ENCODE measurements at places on chromosomes 1 and 21. TPM values are rescaled to one million over a fixed set of nuclear protein-coding genes. Genes with fewer than 3 reads are reported as not detected.

GRCh38 chr1:6234502-6235295, 1.1 kb downstream of the ICMT start:
- peaks cover 10% of the 10 kb centered on the region for H3K4me1 ChIP-seq
- H3K27me3 ChIP-seq, result peaks cover 6% of the 10 kb centered on the region
- peak overlapping the region; percentile 91 for H3K4me3 ChIP-seq

Gene SPATA1
- total RNA-seq, result 1.3 TPM

DNA sequence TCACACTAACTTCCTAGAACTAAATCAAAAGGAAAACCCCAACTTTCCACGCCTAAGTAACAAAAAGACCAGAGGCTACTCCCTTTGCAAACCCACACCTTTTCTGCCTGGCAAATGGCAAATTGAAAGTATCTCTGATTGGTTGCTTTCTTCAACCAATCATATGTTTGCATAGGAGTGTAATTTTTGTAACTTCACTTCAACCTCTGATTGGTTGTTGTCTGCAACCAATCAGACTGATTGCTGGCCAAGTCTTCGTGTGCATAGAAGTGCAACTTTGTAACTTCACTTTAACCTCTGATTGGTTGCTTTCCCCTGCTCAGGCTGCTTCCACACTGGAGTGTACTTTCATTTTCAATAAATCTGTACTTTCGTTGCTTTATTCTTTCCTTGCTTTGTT, 36.9 kb upstream of the PADI2 start:
- no peak overlapping the region for H3K27ac ChIP-seq
- peaks cover 2% of the 10 kb centered on the region for H3K27me3 ChIP-seq
- H3K36me3 ChIP-seq, result peaks cover 17% of the 10 kb centered on the region
- DNase-seq, result no peak
- H3K4me1 ChIP-seq, result no peaks in the 10 kb centered on the region

DNA sequence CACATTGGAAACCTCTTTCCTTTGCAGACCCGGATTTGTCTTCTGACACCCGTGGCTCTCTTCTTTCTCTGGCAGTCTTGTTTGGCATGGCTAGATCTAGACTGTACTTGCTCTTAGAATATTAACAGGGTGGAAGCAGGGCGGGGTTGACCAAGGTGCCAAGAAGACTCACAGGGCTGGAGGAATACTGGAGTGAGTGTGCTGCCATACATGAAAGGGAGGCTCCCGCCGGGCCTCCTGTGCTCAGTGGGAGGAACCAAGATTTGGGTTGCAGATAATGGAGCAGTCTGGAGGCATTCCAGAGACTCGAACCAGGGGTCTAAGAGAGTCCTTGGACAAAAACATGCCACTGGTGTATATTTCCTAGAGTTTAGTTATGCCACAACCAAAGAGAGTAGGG, 27.6 kb upstream of the SNX27 start:
- no peak overlapping the region for H3K27ac ChIP-seq
- no peaks in the 10 kb centered on the region for H3K36me3 ChIP-seq
- H3K27me3 ChIP-seq, result no peaks in the 10 kb centered on the region
- H3K4me1 ChIP-seq, result peaks cover 8% of the 10 kb centered on the region
- H3K4me3 ChIP-seq, result no peak overlapping the region

DNA sequence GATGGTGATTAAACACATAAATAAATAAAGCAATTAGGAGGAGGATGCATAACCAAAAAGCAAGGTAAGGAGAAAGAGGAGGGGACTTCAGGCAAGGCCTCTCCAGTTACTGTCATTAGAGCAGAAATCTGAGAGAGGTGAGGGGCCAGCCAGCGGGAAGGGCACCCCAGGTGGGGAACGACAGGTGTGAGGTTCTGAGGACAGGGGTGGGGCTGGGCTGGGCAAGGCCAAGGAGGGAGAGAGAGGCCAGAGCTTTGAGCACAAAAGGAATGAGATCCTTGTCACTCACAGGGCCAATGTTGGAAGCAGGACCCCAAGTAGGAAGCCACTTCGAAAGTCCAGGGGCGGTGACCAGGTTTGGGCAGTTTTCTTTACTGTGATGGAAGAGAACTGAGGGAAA, 182.2 kb upstream of the RAB4A start:
- H3K4me3 ChIP-seq, result no peak overlapping the region
- peaks cover 4% of the 10 kb centered on the region for H3K27me3 ChIP-seq
- H3K36me3 ChIP-seq, result no peaks in the 10 kb centered on the region
- peaks cover 32% of the 10 kb centered on the region for H3K4me1 ChIP-seq

DNA sequence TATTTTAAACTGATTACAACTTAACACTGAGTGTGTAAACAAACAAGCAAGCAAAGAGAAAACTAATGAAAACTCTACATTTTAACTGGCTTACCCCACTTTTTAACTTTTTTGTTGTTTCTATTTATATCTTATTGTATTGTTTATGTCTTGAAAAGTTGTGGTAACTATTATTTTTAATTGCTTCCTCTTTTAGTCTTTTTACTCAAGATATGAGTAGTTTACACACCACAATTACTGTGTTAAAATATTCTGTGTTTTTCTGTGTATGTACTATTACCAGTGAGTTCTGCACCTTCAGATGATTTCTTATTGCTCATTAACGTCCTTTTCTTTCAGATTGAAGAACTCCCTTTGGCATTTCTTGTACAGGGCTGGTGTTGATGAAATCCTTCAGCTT, 4.7 kb upstream of the HHAT start:
- H3K4me3 ChIP-seq, result no peak overlapping the region
- H3K27me3 ChIP-seq, result no peaks in the 10 kb centered on the region
- peaks cover 5% of the 10 kb centered on the region for H3K36me3 ChIP-seq
- no peak for DNase-seq
- no peak overlapping the region for H3K27ac ChIP-seq

Gene CYYR1
- 40.7 TPM for total RNA-seq

GRCh38 chr1:39295901-39296300, 91.4 kb downstream of the MACF1 start:
- DNase-seq, result no peak
- no peak overlapping the region for H3K4me3 ChIP-seq

- no peak overlapping the region for H3K27ac ChIP-seq
- H3K27me3 ChIP-seq, result peaks cover 3% of the 10 kb centered on the region
- no peak overlapping the region for H3K4me3 ChIP-seq
- H3K4me1 ChIP-seq, result no peaks in the 10 kb centered on the region
These were observed 7.6 kb downstream of the DHRS3 start for GRCh38 chr1:12610305-12610935.

- no peak overlapping the region for H3K27ac ChIP-seq
- DNase-seq, result no peak
- H3K4me3 ChIP-seq, result no peak overlapping the region
- H3K36me3 ChIP-seq, result no peaks in the 10 kb centered on the region
- peaks cover 14% of the 10 kb centered on the region for H3K4me1 ChIP-seq
These were observed 6.9 kb downstream of the MX2 start for GRCh38 chr21:41368735-41369104.

GRCh38 chr1:241520080-241520465, 518 bp upstream of the FH start:
- peaks cover 10% of the 10 kb centered on the region for H3K4me1 ChIP-seq
- no peak overlapping the region for H3K27ac ChIP-seq
- no peak overlapping the region for H3K4me3 ChIP-seq
- H3K27me3 ChIP-seq, result no peaks in the 10 kb centered on the region
- no peak for DNase-seq
- no peaks in the 10 kb centered on the region for H3K36me3 ChIP-seq

Gene PTGER3
- total RNA-seq, result 0.29 TPM

DNA sequence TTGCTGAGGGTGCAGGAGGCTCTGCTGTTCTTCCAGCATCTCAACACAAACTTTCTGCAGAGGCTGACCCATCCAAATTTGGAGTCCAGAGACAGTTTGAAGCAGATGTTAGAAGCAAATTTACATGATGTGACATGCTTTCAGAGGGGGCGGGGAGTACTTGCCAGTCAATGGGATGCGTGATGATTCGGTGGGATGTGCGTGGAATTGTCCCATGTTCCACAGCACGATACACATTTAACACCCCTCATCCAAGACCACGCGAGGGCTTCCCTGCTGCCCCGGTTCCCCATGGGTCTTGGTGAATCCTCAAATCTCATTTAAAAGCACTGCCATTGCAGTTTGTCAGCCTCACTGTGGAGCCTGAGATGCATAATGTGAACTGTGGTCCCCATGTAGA, 78.6 kb upstream of the TLR5 start:
- H3K27me3 ChIP-seq, result peaks cover 12% of the 10 kb centered on the region
- peaks cover 26% of the 10 kb centered on the region for H3K36me3 ChIP-seq
- H3K4me3 ChIP-seq, result no peak overlapping the region
- H3K27ac ChIP-seq, result no peak overlapping the region
- DNase-seq, result no peak

GRCh38 chr1:184533049-184533448, 146.2 kb downstream of the C1orf21 start:
- no peak overlapping the region for H3K27ac ChIP-seq
- peaks cover 12% of the 10 kb centered on the region for H3K4me1 ChIP-seq
- no peak overlapping the region for H3K4me3 ChIP-seq
- H3K27me3 ChIP-seq, result no peaks in the 10 kb centered on the region
- H3K36me3 ChIP-seq, result no peaks in the 10 kb centered on the region

Gene SPRR3
- not detected for total RNA-seq

Gene NPHP4
- total RNA-seq, result 28.4 TPM

Gene ACTL8
- not detected for total RNA-seq

GRCh38 chr1:57576756-57577155, 152.9 kb upstream of the DAB1 start:
- H3K36me3 ChIP-seq, result no peaks in the 10 kb centered on the region
- no peak overlapping the region for H3K27ac ChIP-seq
- DNase-seq, result no peak
- H3K4me3 ChIP-seq, result no peak overlapping the region
- no peaks in the 10 kb centered on the region for H3K27me3 ChIP-seq

Gene ENAH
- total RNA-seq, result 265 TPM

Gene RGS8
- 3.5 TPM for total RNA-seq

GRCh38 chr21:16363518-16363917, 633.7 kb downstream of the USP25 start:
- no peak for DNase-seq
- H3K4me3 ChIP-seq, result peak overlapping the region; percentile 71
- peak overlapping the region; percentile 90 for H3K27ac ChIP-seq
- no peaks in the 10 kb centered on the region for H3K36me3 ChIP-seq
- H3K4me1 ChIP-seq, result peaks cover 12% of the 10 kb centered on the region
- peaks cover 3% of the 10 kb centered on the region for H3K27me3 ChIP-seq

Gene NKAIN1
- 263 TPM for total RNA-seq

Gene EIF4G3
- 100 TPM for total RNA-seq

- no peaks in the 10 kb centered on the region for H3K36me3 ChIP-seq
- no peak for DNase-seq
- no peaks in the 10 kb centered on the region for H3K4me1 ChIP-seq
- H3K4me3 ChIP-seq, result no peak overlapping the region
- H3K27ac ChIP-seq, result no peak overlapping the region
- H3K27me3 ChIP-seq, result peaks cover 6% of the 10 kb centered on the region
These were observed 2.4 kb upstream of the NUDT17 start for GRCh38 chr1:145843031-145843430.

Gene SPRR5
- total RNA-seq, result not detected

DNA sequence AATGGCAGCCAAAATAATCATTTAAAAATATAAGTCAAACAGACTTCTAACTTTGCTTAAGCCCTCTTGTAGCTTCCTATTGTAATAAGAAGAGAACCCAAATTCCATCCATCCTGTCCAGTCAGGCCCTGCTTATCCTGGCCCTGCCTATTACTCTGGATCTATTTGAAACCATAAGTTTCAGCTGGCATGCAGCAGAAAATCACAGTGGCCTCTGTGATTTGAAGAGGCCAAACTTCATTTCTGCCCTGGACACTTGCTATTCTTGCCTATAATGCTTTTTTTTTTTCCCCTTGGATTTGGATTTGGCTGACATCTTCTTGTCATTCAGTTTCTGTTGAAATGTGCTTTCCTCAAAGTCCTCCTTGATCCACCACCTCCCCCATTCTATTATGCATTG, 642.8 kb downstream of the USP25 start:
- no peaks in the 10 kb centered on the region for H3K36me3 ChIP-seq
- peaks cover 5% of the 10 kb centered on the region for H3K4me1 ChIP-seq
- no peaks in the 10 kb centered on the region for H3K27me3 ChIP-seq
- H3K4me3 ChIP-seq, result no peak overlapping the region

GRCh38 chr1:8350914-8351684, 33.2 kb downstream of the SLC45A1 start:
- H3K4me1 ChIP-seq, result peaks cover 16% of the 10 kb centered on the region
- no peak overlapping the region for H3K4me3 ChIP-seq
- H3K27me3 ChIP-seq, result peaks cover 37% of the 10 kb centered on the region
- H3K36me3 ChIP-seq, result no peaks in the 10 kb centered on the region
- no peak for DNase-seq
- H3K27ac ChIP-seq, result peak overlapping the region; percentile 48

DNA sequence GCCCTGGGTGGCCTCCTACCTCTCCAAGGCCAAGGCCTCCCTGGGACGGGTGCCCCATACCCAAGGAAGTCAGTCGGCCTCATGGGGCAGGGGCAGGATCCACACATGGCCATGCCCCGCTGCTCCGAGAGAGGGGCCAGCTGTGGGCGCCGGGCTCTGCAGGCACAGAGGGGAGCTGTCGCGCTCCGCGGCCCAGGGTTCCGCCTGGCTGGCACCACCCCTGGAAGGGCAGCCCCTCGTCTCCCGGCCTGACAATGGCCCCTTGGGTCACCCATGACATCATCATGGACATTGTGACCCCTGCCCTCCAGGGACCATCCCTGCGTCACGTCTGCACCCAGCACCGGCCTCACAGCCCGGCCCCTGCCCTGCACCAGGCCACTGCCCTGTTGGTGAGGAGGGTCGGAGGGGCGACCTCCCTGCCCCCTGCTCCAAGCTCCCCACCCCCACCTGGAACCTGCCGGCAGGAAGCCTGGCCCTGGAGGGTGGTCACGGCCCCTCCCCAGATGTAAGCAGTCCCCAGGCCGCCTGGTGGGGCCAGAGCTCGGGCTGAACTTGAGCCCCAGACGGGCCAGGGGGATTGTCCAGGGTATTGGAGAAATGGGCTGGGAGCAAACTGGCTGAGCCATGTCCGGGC, 5.8 kb downstream of the TTLL10 start:
- H3K36me3 ChIP-seq, result no peaks in the 10 kb centered on the region
- no peak overlapping the region for H3K27ac ChIP-seq
- H3K4me1 ChIP-seq, result peaks cover 4% of the 10 kb centered on the region
- DNase-seq, result peak; percentile 30
- peaks cover 18% of the 10 kb centered on the region for H3K27me3 ChIP-seq

DNA sequence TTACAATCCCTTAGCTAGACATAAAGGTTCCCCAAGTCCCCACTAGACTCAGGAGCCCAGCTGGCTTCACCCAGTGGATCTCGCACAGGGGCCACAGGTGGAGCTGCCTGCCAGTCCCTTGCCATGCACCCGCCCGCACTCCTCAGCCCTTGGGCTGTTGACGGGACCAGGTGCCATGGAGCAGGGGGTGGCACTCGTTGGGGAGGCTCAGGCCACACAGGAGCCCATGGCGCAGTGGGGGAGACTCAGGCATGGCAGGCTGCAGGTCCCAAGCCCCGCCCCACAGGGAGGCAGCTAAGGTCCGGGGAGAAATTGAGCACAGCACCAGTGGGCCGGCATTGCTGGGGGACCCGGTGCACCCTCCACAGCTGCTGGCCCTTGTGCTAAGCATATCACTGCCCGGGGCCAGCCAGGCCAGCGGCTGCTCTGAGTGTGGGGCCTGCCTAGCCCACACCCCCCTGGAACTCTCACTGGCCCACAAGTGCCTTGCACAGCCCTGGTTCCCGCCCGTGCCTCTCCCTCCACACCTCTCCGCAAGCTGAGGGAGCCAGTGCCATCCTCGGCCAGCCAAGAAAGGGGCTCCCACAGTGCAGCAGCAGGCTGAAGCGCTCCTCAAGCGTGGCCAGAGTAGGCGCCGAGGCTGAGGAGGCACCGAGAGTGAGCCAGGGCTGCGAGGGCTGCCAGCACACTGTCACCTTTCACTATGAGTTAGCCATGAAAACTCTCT, 117.8 kb downstream of the LIPI start:
- no peaks in the 10 kb centered on the region for H3K4me1 ChIP-seq
- no peak overlapping the region for H3K4me3 ChIP-seq
- H3K27me3 ChIP-seq, result peaks cover 3% of the 10 kb centered on the region
- H3K36me3 ChIP-seq, result peaks cover 3% of the 10 kb centered on the region
